Body of pancreas (tissue), 4 donors: ENCODE measurements at places on chromosomes 6 and 20.
A peak's percentile ranks its signal among the peaks of the same experiment; 100 is the strongest.

- DNase-seq = no peak
Measured at GRCh38 chr20:37254114-37254878, 7.3 kb downstream of the GHRH start.

- peak; percentile 20 for DNase-seq
Measured at GRCh38 chr20:43824309-43825050, 90.2 kb upstream of the TOX2 start.

DNA sequence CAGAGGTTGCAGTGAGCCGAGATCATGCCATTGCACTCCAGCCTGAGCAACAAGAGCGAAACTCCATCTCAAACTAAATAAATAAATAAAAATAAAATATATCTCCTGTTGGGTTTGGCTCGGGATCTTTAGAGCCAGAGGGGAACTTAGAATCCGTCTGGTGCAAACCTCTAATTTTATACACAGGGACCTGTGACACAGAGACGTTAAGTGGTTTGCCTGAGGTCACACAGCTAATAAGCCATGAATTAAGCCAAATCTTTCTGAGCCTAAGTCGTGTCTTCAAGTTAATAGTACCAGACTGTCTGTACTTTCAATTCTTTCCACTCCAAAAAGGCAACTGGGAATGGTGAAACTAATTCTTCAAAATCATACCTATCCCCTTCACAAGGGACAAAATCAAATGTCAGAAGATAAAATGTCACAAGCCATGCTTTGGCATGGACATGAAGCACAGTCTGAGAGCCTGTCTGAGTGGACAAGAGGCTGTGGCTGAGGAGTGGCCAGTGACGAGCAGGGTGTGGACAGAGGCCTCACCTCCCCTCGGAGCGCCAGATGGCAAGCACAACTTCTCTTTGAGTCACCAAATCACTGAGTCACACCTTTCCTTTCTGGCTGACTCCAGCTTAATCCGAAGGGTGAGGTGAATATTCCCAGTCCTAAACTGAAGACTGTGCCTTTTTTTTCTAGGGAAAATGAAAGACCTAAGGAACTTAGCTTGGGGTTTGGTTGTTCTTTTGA lies 177.4 kb downstream of the TFAP2A start:
- DNase-seq = no peak

GRCh38 chr6:169738976-169739529 lies 12.3 kb downstream of the DYNLT2 start:
- no peak for DNase-seq

GRCh38 chr20:56945057-56945456 lies 316.0 kb downstream of the TFAP2C start:
- peak; percentile 34 for DNase-seq

- no peak for DNase-seq
Measured at GRCh38 chr6:3407840-3408239, 49.0 kb downstream of the SLC22A23 start.

- peak; percentile 33 for DNase-seq
Measured at GRCh38 chr20:58649288-58650180, 1.5 kb upstream of the STX16 start.

- DNase-seq = no peak
Measured at GRCh38 chr6:12718015-12718414, 1.4 kb downstream of the PHACTR1 start.
